Activated T-helper 1 cell treated with anti-CD3 and anti-CD28 coated beads, Interleukin-2, amount 50 U/mL, for 16 hours (primary cell): ENCODE measurements at places on chromosomes 7 and 10.

- no peak for DNase-seq
Measured at GRCh38 chr10:34815185-34816084, at the start of gene PARD3. Gene PARD3 (minus strand): TSS chr10:34815296. CDS start chr10:34814995, 301 bp downstream.

- DNase-seq, result no peak
Measured at GRCh38 chr7:156765901-156766656, 125.5 kb downstream of the RNF32 start.

DNA sequence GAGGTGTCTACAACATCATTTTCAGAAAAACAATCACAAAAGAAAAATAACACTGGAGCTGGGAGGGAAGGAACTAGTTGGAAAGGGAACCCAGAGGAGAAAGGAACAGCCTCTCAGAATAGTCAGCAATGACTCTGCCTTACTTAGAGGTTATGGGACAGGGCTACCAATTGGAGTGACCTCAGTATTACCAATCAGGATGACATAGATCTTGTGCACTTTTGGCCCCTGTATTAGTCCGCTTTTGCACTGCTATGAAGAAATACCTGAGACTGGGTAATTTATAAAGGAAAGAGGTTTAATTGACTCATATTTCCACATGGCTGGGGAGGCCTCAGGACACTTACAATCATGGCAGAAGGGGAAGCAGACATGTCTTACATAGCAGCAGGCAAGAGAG lies 99.7 kb upstream of the SDK1 start:
- DNase-seq, result no peak

DNA sequence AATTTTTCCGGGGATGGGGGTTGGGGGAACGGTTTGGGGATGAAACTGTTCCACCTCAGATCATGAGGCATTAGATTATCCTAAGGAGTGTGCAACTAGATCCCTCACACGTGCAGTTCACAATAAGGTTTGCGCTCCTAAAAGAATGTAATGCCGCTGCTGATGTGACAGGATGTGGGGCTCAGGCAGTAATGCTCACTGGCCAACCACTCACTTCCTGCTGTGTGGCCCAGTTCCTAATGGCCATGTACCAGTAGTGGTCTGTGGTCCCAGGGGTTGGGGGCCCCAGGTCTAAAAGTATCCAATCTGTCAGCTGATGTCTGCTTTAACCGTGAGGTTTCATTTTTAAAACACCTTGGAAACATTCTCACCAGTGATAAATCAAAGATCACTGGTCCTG lies 2.2 kb downstream of the STN1 start:
- no peak for DNase-seq

DNA sequence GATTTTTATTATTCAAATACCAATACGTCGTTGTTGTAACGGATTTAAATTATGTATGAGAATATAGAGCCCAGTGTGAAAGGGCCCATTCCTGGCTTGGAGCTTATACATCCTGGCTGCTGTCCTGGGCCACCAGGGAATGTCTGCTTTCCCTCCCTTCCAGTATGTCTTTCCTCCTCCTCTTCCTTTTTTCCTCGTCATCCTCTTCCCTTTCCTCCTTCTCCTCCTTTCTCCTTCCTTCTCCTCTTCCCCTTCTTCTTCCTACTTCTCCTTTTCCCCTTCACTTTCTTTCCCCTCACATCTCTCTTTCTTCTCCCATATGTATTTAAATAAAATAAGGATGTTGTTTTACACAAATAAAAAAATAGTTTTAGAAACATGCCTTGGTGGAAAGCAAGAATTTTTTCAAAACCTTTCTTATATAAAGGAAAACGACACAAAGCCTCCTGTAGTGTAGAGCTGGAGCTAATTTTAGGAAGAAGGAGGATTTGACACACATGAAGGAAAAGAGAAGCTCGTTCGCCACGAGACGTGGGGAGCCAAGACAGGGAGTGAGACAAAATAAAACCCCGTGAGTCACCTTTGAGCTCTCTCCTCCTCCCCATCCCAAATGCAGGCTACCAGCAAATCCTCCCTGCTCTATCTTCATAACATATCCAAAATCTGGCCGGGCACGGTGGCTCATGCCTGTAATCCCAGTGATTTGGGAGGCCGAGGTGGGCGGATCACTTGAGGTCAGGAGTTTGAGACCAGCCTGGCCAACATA lies 301.1 kb upstream of the LYZL1 start:
- no peak for DNase-seq

GRCh38 chr7:101900103-101900502 lies 82.7 kb downstream of the CUX1 start:
- DNase-seq, result no peak

- DNase-seq, result no peak
Measured at GRCh38 chr7:26346611-26347203, 55.0 kb downstream of the SNX10 start.
